Cerebellar cortex (tissue), 1 donor: ENCODE measurements at places on chromosomes 1 and 21.
A peak's percentile ranks its signal among the peaks of the same experiment; 100 is the strongest.

DNA sequence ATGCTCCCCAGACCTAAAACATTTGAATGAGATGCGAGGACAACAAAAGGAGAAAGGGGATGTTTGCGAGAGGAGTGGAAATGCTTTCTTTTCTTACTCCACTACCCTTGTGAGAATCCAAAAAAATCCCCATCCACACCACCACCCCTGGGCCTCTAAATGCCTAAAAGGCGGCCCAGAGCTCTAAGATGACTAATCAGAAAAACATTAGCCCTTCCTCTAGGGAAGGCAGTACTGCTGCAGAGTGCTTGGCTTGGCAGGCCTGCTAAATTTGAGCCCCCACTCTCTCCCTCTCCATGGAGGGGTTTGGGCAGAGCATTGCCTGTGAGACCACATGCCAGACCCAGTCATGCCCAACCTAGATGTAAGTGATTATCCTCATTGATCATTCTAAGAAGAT, 347.9 kb downstream of the USH2A start:
- no peak for DNase-seq

- no peak for DNase-seq
Measured at GRCh38 chr1:99527545-99527944, 118.4 kb upstream of the PALMD start.

DNA sequence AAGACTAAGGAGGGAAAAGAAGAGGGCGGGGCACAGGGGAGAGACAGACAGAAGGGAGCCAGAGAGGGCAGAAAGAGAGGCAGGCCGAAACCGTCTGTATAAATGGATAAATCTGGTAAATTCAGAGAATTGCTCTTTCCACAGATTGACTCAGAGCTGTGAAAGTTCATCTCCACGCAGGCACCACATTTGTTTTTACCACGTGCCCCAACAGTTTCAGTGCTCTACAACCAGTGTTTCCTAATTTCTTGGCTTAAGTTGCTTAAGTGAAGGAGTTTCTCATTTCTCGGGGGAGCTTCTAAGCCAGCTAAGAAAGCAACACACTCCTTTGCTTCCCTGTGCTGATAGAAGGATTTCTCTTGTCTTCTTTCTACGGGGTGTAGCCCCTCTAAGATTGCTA, 87.1 kb downstream of the ENAH start:
- DNase-seq, result no peak

GRCh38 chr1:53982034-53982762, 35.8 kb downstream of the LDLRAD1 start:
- DNase-seq, result no peak

GRCh38 chr21:33025106-33025488, 638 bp upstream of the OLIG2 start:
- no peak for DNase-seq

DNA sequence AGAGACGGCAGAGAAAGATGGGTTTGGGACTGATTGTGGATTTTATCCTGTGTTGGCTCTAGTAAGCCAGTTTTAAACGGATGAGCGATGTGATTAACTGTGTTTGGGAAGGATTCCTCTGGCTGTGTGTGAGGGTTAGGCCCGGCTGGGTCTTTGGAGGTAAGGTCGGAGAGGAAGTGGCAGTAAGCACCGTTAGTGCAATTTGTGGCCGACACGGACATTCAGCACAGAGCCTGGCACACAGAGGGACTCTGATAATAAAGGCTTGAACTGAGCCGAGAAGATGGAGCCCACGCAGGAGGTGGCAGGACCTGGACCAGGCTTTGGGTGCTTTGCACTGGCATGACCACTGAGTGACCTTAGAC, 1.3 kb downstream of the MTFR1L start:
- DNase-seq, result no peak

DNA sequence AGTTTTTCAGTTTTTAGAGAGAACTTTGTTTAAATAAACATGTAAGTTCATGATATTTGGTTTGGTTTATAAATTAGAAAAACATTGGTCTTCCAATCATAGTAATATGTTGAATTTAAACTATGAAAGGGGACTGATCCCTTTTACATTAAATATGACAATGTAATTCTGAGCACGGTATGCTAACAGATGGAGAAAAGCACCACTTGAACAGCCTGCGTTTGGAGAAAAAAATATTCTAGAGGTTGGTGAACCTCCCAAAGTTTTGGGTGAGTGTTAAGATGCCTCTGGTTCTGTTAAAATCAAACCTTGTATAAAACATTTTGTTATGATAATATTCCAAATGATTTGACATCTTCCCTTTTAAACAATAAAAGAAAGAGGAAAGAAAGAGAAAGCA, 123.9 kb downstream of the SDCCAG8 start:
- no peak for DNase-seq

GRCh38 chr21:43270800-43271301, 102.0 kb downstream of the CRYAA start:
- DNase-seq, result no peak

- no peak for DNase-seq
Measured at GRCh38 chr1:185574139-185574875, 159.9 kb upstream of the HMCN1 start.

GRCh38 chr1:228937851-228938536, 202.7 kb downstream of the RHOU start:
- no peak for DNase-seq

- peak; percentile 57 for DNase-seq
Measured at GRCh38 chr1:172381946-172382345, 38.5 kb upstream of the C1orf105 start.

DNA sequence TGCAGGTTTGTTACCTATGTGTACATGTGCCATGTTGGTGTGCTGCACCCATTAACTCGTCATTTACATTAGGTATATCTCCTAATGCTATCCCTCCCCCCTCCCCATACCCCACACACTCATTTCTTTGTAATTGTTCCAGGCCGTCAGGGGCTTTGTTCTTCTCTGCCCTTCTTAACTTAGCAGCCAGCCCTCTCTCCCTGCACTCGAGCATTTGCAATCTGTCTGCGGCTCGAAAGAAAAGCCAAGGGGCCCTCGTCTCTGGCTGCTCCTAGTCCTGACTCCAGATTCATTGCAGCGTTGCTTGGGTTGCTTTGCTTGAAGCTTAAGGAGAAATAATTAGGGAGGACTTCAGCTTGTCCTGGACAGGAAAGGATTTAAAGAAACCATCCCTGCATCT, 85.7 kb downstream of the ATP1A1 start:
- no peak for DNase-seq

DNA sequence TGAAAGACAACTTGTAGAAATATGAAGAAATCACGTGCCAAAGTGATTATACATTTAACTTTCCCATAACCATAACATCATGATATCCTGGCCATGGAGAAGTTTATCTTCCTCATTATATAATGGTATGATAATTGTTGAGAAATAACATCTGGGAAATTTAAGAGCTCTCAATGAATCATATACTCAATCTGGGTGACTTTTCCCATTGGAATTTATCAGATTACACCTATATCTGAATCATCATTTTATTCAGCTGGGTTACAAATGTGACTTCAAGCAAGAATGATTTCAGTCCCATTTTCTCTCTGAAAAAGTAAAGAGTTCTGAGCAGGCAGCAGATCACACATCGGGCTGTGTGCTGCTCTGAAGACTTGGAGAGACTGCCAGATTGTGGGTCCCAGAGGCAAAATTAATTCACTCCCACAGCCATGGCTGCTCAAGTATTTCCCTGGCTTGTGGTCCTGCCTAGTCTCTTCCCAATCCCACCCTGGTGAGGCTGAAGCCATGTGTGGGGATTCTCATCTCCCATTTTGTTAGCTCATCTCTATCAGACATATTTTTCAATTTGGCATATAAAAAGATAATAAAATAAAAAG, 278.0 kb downstream of the MRPL39 start:
- DNase-seq, result no peak

GRCh38 chr1:45820788-45821187, 17.4 kb downstream of the MAST2 start:
- no peak for DNase-seq

DNA sequence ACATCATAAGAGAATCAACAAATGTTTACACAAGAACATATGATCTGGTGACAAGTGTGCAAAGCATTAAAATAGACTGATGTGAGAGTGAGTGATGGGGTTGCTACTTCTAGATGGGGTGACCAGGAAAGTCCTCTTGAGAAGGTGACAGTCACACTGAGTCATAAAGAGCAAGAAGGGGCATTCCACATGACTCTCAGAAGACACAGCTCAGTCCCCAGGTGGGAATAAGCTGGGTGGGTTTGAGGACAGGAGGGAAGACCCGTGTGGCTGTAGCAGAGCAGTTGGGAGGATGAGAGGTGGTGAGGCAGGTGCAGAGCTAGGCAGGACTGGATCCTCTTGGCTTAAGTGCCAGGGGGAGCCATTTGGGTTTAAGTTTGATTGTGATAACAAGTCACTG, 53.1 kb downstream of the TNR start:
- no peak for DNase-seq

DNA sequence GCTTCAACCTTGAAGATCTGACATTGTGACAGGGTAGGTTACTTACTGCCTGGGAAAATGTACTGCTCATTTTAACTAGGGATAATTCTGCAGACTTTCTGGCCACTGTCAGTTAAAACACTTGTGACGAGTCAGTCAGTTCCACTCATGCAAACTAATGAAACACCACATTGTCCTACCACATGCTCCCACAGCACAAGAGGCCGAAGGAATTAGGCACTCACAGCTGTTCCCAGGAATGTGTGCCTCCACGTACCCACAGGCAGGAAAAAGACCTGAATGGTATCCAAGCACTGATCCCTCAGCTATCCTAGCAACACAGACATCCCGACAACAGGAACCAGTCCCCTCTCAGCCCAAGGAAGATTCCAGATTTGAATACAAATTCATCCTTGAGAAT, 12.3 kb downstream of the BCAR3 start:
- DNase-seq, result no peak

DNA sequence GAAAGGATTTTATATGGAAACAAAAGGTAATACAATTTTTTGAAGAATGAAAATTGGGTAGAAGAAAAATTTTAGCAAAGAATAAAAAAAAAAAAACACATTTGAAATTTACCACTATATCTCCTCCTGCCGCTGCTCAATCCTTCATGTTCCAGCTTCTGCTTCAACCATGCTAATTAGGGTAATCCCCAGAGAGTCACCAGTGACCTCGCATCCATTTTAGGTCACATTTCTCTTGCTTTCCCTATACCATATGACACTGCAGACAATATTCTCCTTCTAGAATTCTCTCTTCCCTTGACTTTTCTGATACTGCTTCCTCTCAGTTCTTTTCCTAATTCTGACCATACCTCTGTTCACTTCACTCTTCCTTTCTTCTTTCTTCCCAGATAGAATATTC, 237.1 kb downstream of the USH2A start:
- no peak for DNase-seq

- DNase-seq, result no peak
Measured at GRCh38 chr1:167428395-167428794, 89.9 kb downstream of the CD247 start.

- no peak for DNase-seq
Measured at GRCh38 chr21:46159841-46160656, 4.7 kb upstream of the FTCD start.

DNA sequence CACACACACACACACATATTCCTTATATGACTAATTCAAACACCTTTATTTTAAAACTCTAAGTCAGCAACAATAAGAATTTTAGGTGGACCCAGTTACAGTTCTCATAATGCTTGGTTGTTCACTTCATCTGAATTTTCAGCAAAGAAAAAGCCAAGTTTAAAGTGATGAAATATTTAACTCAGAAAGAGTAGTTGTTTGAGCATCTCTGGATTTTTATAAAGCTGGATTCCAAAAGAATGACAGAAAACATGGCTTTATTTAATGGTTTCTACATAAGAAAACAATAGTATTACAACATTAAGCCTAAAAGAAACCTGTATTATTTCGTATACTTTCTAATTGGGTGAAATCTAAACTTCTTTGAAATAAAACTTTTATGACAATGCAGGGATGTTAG, 54.2 kb upstream of the ADAMTS5 start:
- DNase-seq, result no peak

GRCh38 chr1:210362526-210362925, 33.8 kb downstream of the HHAT start:
- no peak for DNase-seq

- DNase-seq, result no peak
Measured at GRCh38 chr1:23408797-23409290, 15.7 kb downstream of the TCEA3 start.

DNA sequence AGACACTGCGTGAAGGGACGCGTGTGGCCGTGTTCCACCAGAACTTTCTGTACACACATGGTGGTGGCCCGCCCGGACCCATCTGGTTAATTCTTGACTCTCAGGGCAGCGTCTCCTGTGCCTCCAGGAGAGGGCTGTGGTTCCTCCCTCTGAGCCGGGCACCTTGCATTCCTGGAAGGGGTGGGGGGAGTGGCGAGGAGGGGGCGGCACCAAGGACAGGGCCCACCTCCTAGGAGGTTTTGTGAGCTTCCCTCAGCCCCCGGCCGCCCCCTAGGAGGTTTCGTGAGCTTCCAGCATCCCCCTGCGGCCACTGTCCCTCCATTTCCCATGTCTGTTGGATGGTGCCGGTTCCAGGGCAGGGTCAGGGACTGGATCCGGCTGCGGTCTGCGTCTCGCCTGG, 28.9 kb downstream of the FAAP20 start:
- DNase-seq, result no peak

GRCh38 chr1:152886758-152887409, 8.8 kb downstream of the SMCP start:
- DNase-seq, result no peak

- no peak for DNase-seq
Measured at GRCh38 chr1:214264976-214265375, 16.0 kb upstream of the SMYD2 start.

DNA sequence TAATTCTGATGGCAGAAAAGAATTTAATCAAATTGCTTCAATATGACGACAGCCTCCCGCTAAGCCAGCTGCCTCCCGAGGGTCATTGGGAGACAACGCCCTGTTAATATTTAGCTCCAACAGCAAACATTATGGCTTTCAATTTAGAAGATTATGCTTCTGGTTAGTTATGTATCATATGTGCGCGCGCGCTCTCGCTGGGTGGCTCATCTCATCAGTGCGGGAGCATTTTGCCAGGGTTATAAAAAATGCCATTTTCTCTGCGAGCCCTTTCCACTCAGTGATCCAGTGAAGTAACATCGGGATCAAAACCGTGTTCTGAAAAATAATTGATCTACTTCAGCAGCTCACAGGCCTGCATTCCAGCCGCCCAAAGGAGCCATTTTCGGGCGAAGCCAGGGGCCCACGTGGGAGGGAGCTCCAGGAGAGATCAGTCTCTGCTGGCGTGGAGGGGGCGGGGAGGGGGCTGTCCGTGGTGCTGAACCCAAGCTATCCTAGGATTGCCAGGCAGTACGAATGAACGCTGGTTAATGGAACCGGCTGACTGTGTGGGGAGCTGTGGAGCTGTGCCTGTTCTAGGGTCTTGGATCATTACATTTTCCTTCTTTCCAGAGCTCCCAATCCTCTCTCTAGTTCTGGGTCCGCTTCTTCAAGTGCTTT, 219.1 kb upstream of the ZC3H12A start:
- DNase-seq, result peak; percentile 3

DNA sequence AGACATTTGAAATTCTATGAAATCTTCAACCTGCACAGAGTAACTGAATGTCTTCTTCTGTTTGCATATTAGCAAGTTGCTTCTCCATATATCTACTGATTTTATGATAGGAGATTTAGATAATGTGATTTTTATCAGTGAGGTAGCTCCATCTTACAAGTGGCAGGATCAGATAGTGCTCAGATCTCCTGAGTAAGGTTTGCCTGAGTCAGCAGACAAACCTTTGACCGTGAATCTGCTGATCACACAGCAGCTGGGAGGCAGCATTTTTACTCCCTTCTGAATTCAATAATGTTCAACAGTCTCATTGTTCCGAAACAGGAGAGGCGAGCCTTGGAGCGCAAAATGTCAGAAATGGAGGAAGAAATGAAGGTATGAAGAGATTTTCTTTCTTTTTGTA, 141.4 kb downstream of the SYT2 start:
- no peak for DNase-seq

- no peak for DNase-seq
Measured at GRCh38 chr1:214979191-214979590, 103.3 kb upstream of the KCNK2 start.
